Muscle of arm (tissue), 14 donors: ENCODE measurements at places on chromosomes 3 and 15. TPM values are rescaled to one million over a fixed set of nuclear protein-coding genes. Genes with fewer than 3 reads are reported as not detected.

DNA sequence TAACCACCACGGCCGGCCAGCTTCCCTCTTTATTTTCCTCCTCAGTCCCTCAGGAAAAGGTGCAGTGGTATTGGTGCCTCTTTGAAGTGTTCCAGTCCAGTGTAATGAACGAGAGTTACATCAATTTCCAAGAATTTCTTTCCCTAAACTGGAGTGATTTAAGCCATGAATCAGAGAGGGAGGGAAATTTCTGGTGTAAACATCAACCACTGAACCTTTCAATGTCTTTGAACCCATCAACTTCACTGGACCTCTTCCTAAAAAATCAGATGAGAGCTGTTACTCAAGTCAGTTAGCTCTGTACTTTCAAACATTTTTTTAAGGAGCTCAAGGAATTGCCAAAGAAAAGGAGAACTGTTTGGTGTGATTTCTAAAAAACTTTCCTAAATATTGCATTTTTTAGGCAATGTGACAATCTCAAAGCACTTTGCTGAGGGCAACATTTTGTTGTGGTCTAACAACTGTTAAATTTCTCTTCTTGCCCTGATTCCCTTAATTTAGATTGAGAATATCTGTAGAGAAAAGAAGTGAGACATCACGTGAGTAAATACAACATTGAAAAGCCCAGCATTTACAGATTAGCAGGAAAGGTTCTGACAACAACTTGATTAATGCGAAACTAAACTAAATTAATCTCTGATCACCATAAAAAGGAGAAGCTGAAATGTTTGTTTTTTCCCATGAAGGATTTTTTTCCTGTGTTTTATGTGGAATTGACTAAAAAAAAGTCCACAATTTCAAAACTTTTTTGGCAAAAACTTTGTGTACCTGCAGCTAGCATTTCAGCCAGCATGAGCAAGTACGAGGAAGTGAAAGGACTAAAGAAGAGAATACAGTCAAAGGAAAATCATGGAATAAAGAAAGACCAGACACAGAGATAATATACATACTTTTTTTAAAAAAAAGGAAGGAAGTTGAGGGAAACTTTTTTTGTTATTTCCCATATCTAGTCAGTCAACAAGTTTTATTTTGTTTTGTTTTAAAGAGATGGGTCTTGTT is 9.1 kb upstream of the DAZL start:
- DNase-seq = no peak

DNA sequence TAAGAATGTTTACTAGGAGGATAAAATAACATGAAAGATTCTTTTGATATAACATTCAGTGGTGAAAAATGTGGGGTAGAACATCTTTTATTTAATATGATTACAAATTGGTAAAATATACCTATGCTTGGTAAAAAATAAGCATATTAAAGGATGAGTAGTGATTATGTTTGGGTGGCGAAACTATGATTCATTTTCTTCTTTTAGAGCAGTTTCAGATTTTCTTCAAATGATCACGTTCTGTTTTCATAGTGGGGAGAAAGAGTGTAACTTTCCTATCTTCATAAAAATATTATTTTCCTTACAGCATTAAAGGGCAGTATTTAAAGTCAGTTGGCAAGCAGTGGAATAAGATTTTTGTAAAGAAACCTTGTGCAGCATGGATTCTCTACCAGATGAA is 15.5 kb downstream of the DZIP3 start:
- DNase-seq = no peak

GRCh38 chr15:81363718-81364500 is 10.1 kb downstream of the TMC3 start:
- DNase-seq = peak; percentile 59

DNA sequence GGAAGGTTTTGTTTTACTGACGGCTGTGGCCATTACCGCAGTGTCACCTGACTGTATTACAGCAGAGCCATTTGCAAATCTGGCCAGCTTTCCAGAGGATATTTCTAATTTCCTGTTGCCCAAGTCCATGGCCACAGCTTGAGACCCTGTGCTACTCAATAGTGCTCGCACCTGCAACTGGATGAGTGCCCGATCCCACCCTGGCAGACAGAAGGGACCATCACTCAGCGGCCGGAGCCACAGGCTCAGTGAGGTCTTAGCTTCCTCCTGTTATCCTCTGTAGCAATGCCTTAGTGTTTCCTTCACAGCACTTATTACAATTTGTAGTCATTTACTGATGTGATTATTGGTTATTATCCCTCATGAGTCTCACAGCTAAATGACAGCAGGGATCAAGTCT is 184.8 kb downstream of the LRRN1 start:
- no peak for DNase-seq

GRCh38 chr3:60610441-60611112 is 640.7 kb downstream of the FHIT start:
- DNase-seq = no peak

DNA sequence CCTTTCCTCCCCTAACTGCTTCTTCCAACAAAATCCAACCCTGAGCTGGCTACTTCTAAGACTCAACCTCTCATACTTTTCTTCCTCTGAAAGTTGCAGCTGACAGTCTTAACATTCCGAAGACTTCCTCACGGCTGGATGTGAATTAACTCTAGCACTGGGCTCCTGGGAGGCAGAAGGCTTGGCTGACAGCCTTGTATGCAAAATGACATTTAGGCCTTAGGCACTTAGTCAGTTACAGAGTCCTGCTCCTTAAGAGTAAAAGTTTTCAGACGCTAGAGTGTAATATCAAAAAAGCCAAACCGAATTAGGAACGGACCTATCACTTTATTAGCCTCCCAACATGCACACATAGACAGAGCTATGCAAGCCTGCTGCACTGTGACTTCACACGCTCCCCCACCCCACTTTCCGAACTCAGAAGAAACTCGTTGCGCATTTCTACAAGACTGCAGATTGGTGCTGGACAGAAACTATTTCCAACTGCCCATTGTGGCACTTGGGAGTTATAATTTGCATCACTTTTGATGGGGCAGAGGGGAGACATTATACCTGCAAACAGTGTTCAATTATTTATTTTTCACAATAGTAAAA is 15.5 kb upstream of the ANXA2 start:
- DNase-seq = no peak

DNA sequence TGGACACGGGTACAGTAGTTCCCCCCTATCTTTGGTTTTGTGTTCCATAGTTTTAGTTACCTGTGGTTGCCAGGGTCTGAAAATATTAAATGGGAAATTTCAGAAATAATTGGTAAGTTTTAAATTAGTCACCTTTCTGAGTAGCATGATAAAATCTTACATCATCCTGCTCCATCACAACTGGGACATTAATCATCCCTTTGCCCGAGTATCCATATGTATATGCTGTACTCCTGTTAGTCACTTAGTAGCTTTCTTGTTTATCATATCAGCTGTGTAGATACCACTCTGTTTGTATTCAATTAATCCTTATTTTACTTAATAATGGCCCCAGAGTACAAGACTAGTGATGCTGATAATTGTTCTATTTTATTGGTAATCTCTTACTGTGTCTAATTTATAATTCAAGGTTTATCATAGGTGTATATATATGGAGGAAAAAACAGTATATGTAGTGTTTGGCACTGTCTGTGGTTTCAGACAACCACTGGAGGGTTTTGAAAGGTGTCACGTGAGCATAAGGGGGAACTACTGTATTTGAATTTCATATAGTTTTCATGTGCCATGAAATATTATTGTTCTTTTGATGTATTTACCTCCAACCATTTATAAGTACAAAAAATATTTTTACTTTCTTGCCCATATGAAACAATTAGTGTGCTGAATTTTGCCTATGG is 41.4 kb downstream of the CTDSPL2 start:
- DNase-seq = no peak

DNA sequence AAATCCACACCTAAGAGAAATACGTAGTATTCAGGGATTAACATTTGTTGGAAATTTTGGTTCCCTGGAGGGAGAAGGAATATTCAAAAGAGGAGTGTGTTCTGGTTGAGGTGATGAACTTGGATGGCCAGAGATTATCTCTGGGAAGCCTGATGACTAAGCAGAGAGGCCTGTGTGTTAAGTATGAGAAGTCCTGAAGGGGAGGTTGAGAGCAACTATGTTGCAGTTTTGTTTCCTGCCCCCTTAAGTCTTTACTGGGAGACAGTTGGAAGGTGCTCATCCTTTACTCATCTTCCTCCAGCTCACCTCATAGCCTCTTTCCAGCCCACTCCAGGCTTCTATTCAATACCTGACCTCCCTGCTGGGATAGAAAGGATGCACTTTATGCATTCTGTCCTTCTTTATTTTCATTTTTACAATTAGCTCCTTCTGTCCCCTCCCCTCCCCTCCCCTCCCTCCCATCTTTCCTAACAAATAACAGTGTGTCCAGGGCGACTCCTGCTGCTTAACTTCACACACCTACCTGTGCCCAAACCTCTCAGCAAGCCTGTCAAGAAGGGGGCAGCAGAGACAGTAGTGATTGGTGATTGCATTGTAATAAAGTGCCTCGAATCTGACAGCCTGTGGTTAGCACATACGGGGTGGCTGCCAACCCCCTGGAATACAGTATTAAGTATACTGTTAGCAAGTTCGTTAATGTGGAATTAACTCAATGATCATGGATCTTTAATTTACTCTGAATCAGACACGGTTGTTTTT is 11.9 kb downstream of the RAP2B start:
- DNase-seq = no peak

- no peak for DNase-seq
Observed at GRCh38 chr3:179710079-179710478, 57.2 kb downstream of the USP13 start.

DNA sequence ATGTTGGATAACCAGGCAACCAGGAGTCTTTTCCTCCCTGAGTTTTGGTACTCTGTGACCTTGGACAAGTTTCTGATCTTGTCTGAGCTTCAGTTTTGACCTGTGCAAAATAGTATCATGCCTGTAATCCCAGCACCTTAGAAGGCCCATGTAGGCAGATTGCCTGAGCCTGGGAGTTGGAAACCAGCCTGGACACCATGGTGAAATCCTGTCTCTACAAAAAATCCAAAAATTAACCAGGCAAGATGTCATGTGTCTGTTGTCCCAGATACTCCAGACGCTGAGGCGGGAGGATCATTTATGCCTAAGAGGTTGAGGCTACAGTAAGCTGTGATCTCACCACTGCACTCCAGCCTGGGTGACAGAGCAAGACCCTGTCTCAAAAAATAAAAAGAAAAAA is 114.8 kb downstream of the IL12A start:
- no peak for DNase-seq

- no peak for DNase-seq
Observed at GRCh38 chr3:44561076-44561475, 6.1 kb downstream of the ZKSCAN7 start.

GRCh38 chr15:77898811-77899730 is 178.4 kb downstream of the TBC1D2B start:
- DNase-seq = no peak

GRCh38 chr3:51709675-51710074 is 2.8 kb downstream of the GRM2 start:
- no peak for DNase-seq

DNA sequence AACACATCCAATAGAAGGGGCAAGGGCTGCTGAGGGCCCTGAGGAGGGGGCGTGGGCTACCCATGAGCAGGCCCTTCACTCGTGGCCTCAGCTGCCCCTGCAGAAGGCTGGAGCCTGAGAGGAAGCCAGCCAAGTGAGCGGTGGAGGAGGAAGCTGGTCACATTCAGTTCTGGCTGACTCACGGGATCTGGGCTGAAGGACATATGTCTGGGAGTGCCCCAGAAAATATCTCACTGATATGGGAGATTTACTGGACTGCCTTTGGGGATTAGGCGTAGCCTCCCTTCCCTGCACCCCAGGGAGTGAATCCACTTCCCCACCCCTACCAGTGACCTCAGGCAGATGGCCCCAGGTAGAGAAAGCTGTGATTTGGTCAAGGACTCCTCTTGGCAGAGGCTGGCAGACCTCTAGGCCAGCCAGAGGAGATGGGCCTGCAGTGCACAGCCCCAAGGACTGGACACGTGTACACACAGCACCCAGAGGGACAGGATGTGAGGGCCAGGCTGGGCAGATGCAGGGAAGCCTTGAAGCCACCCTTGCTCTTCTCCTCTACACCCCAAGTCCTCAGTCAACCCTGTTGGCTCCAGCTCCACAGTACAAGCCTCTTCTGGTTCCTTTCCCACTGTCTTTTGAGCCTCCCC is 14.2 kb upstream of the ANKDD1A start:
- DNase-seq = no peak

- DNase-seq = no peak
Observed at GRCh38 chr3:13235079-13235478, 161.8 kb upstream of the IQSEC1 start.

- DNase-seq = no peak
Observed at GRCh38 chr3:137134431-137134830, 176.6 kb downstream of the IL20RB start.

GRCh38 chr3:12131351-12132090 is 27.2 kb downstream of the TIMP4 start:
- DNase-seq = no peak

DNA sequence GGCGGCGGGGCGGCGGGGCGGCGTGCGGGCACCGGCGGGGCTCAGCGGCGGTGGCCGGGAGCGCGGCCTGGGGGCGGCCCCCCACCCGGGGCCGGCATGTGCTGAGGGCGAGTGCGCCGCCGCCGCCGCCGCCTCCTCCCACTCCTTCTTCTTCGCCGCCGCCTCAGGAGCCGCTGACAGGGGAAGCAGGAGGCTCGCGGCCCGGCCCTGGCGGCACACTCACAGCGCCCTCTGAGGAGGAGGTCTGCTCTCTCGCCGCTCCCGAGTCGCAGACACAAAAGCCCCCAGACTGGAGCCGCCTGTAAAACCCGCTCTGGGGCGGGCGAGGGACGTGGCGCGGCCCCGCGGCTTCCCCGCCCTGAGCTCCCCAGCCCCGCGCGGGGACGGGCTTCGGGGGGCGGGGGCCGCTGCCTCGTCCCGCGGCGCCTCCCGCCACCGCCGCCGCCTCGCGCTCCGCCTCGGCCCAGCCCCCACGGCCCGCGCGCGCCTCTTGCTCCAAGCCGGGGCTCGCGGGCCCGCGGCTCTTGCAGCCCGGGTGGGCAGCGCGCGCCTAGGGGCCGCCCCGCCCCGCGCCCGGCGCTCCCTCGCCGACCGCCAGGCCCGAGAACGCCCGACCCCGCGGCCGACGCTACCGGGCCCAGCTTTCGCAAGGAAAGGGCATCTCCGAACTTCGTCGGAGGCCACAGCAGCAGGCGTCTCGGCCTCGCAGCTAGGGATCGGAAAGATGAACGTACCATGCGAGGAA is at the start of gene PYGO1:
PYGO1 (minus strand) TSS at position 276 of the 745 bp plus-strand sequence. CDS start 462 bp downstream, outside the sequence.
- peak; percentile 63 for DNase-seq

ZNF280D gene
- polyA plus RNA-seq = not detected

ATRIP gene
- 13.6 TPM for polyA plus RNA-seq

IDH3A gene
- polyA plus RNA-seq = 53.1 TPM

SEMA6D gene
- polyA plus RNA-seq = 90.9 TPM

CPLX3 gene
- polyA plus RNA-seq = not detected

HDC gene
- polyA plus RNA-seq = 1.7 TPM

GOLGA8Q gene
- 3.6 TPM for polyA plus RNA-seq

SPTBN5 gene
- polyA plus RNA-seq = 4.4 TPM

GP5 gene
- 0.12 TPM for polyA plus RNA-seq

LTF gene
- 1.5 TPM for polyA plus RNA-seq

ADGRG7 gene
- not detected for polyA plus RNA-seq

POLG gene
- 41.1 TPM for polyA plus RNA-seq

GPR160 gene
- polyA plus RNA-seq = 3.4 TPM

SLC12A1 gene
- polyA plus RNA-seq = 0.25 TPM

UROC1 gene
- polyA plus RNA-seq = not detected
